Hypothalamus (tissue), 51 donors: ENCODE measurements at places on chromosomes 12 and 14.

GRCh38 chr14:31489691-31490090, 1.9 kb upstream of the GPR33 start:
- no peak for DNase-seq

DNA sequence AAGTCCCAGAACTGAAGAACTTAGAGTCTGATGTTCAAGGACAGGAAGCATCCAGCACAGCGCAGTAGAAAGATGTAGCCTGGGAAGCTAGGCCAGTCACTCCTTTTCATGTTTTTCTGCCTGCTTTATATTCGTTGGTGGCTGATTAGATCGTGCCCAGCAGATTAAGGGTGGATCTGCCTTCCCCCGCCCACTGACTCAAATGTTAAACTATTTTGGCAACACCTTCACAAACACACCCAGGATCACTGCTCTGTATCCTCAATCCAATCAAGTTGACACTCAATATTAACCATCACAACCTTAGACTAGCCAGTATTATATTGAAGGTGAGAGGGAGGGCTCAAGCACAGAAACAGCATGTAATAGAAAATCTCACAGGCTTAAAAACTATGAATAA, 222.9 kb downstream of the C12orf50 start:
- DNase-seq: no peak

DNA sequence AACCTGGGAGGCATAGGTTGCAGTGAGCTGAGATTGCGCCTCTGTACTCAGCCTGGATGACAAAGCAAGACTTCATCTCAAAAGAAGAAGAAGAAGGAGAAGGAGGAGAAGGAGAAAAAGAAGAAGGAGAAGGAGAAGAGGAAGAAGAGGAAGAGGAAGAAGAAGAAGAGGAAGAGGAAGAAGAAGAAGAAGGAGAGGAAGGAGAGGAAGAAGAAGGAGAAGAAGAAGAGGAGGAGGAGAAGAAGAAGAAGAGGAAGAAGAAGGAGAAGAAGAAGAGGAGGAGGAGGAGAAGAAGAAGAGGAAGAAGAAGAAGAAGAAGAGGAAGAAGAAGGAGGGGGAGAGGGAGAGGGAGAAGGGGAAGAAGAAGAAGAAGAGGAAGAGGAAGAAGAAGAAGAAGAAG, 12.9 kb upstream of the KRT8 start:
- DNase-seq: no peak

DNA sequence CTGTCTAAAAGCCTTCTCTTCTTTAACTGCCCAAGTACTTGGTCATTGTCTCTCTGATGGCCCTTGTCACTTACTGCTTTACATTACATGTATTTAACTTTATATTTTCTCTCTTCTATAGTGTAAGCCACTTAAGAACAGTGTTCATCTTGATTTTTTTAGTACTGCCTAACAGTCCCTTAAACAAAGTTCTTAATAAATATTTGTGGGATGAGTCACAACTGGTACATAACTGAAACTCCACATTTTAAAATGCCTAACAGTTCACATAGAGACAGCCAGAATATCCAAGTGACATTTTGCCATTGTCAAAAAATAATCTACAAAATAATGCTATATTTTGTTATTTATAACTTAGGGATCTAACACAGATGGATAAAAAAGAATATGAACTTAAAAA, 146.6 kb downstream of the STXBP6 start:
- no peak for DNase-seq

DNA sequence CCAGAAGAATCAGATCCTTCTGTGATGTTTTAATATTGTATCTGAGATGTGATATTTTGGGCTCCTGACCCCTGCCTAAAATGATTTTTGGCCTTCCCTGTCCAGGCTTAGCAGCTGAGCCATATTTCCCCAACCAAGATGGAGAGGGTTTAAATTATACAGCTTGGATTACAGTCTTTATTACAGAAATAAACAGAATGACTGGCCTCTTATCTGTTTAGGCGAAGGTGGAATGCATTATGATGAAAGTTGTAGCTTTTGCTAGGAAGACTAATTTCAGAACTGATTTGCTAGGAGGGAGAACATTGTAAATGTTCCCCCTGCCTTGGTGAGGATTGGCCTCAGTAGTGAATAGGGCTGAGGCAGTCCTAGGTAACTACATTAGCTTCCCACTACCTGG, 23.3 kb downstream of the BMAL2 start:
- no peak for DNase-seq

DNA sequence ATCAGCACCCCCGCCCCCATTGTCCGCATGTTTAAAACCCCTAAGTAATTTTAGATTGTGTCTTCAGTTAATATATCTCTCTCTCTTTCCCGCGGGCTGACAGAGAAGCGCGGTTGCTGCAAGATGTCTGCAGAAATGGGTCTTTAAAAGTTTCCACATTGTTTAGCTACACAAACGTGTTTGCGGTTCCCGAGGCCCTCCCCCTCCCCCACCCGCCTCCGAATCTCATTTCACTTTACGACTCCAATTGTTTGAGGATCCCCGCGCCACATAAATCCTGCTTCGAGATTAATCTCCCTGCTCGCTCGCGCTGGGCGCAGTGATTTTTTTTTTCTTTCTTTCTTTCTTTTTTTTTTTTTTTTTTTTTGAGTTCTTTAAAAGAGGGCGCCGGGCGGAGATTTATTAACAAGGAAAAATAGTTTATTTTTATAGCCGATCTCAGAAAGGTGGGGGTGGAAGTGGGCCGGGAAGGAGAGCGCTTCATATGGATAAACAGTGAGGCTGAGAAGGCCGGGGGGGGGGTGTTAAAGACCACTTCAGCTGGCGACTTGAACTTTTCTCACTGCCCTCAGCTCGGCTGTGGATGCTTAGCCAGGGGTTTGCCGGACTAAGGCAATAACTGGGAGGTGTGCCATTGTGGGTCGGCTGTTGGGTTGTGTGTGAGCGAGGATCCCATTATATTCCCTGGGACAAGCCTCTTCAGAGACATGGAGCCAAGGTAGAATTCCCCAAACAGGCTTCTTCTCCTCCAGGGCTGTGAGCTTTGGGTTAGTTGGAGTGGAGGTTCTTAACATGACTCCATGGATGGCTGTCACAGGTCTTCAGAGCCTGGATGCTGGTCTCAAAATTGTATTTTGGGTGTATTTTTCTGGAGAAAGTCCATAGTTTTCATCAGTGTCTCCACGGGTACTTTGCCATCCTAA, 39.7 kb upstream of the TBX5 start:
- no peak for DNase-seq

GRCh38 chr12:1608713-1609119, 14.3 kb upstream of the FBXL14 start:
- no peak for DNase-seq

GRCh38 chr14:36509069-36509917, 10.7 kb downstream of the NKX2-1 start:
- DNase-seq: no peak

DNA sequence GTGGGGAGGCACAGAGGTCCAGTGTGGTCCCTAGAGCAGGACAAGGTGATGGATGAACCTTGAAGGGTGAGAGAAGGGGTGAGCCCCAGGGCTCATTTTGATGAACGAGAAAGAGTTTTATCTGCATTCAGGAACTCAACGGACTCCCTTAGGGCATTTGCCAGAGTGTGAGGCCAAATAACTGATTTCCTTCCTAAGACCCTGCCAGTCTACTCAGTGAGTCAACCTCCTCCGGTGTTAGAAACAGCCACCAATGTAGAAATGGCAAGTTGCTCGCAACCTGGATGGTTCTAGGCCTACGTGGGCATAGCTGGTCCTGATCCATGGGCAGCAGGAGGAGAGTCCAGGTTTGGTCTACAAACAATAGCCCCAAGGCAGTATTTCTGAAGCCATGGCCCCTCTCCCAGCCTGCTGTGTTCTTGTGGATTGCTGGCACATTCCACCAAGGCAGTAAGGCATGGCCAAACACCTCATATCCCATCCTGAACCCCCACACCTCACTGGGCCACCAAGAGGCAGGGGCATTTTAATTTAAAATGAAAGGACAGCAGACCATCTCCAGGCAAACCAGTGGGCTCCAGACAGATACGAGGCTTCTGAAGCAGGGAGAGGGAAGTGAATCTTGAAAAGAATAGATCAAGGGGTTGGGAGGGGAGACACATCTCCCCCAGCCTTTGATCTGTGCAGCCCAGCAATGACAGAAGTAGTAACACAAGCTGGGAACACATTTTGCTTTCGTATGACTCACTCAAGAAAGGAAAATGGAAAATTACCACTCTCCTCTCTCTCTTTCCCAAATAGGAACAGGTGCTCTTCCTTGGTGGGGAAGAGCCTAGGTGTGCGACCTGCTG, 25.4 kb upstream of the TESC start:
- DNase-seq: no peak

DNA sequence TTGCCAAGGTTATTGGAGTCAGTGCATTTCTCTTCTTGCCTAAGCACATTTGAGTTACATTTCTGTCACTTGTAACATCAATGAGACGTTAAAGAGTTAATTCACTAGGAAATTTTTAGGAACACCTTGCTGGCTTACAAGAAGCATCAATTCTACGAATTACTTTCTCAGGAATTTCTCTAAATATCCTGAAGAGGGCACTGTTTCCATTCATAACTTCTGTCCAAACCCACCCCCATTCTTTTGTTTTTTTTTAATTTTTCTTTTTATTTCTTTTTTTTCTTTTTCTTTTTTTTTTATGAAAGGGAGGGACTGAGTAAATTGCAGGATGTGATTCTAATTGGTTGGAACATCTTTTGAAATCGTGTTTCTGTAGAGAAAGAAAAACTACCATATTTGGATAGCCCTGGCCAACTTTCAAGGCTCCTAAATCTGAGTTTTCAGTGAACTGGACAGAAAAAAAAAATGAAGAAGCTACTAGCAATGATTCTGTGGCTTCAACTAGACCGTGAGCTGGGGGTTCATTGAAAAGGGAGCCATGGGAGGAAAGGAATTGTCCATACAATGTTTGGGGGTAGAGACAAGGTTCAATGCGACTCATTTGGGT, 285.3 kb downstream of the DAD1 start:
- DNase-seq: no peak

GRCh38 chr12:77102691-77103090, 37.3 kb upstream of the E2F7 start:
- no peak for DNase-seq

DNA sequence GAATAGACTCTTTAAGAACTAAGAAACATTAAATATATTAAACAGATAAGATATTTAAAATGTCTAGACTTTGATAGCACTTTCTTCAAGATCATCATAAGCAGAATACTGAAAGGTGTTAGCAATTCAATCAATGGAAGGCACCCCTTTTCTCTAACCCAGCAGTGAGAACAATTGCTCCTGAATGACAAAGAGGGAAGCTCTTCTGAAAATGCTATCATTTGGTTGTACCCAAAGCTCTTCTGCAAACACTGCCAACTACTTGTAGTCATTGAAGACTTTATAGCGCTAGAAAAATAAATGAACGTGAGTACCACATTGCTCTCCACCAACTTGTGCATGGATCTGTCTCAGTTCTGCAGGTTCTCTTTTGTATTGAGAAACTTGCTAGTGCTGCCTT, 62.2 kb upstream of the LMO3 start:
- DNase-seq: no peak
